ENCODE measurements at places on chromosomes 1 and 21. TPM values are rescaled to one million over a fixed set of nuclear protein-coding genes. Genes with fewer than 3 reads are reported as not detected.

Gene FBXO2
- 0.34 TPM for total RNA-seq

Gene LCE1F
- total RNA-seq, result not detected

Gene PRMT6
- 18.8 TPM for total RNA-seq

Gene PDZK1
- under 0.01 TPM for total RNA-seq

Gene C4BPA
- not detected for total RNA-seq

Gene IGSF21
- not detected for total RNA-seq

Gene IFNLR1
- not detected for total RNA-seq

Gene KCNAB2
- 2.7 TPM for total RNA-seq

Gene AVPR1B
- total RNA-seq, result not detected

Gene SESN2
- 29.1 TPM for total RNA-seq

Gene CFH
- total RNA-seq, result 30.6 TPM

Gene TMPRSS3
- not detected for total RNA-seq

Gene REN
- total RNA-seq, result 0.67 TPM

Gene SLC25A33
- 6.6 TPM for total RNA-seq

Gene ARHGAP30
- not detected for total RNA-seq

Gene FMN2
- 0.17 TPM for total RNA-seq

Gene FYB2
- total RNA-seq, result not detected

Gene SUSD4
- total RNA-seq, result 1.2 TPM

Gene PTGFR
- total RNA-seq, result 7.0 TPM

Gene S100A8
- not detected for total RNA-seq

Gene GSTM5
- total RNA-seq, result 6.4 TPM

Gene C1QB
- total RNA-seq, result not detected

Gene KRTAP13-2
- not detected for total RNA-seq

Gene KIRREL1
- 57.7 TPM for total RNA-seq

Gene LEPROT
- total RNA-seq, result 27.5 TPM

Gene TPTE
- total RNA-seq, result not detected

Gene KRTAP11-1
- total RNA-seq, result not detected
